HFFc6 (cell line): ENCODE measurements at places on chromosomes 2 and 18.

DNA sequence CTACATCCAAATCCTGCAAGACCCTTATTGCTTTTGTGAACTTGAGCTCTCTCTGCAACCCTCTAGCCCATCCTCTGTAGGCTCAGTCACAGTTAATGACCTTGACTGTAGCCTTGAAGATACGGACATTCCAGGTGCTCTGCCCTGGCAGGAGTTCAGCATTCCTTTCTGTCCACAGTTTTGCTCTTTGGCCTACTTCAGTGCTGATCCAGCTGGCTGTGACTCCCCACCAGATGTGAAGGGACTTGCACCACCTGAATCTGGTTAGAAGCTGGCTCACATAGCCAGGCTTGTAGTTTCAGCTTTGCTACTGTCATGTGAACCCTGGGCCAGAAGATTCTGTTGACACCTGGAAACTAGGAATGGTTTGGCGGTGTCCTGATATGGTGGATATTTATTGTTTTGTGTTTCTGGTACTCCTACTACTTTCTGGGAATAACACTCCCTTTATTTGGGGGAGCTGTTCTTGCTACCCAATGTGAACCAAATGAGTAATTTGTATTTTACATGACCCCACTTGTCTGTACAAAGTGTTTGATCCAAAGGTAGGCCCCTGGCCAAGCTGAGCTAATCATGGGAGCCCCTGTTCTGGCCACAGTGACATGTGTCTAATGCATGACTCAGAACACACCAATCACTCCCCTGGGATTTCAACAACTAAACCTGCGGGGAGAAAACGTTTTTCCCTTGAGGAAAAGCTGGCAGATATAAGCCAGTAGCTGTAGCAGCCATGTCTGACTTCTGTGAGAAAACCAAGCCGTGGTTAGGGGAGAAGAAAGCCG, 73.4 kb downstream of the CDCA7 start:
- DNase-seq = no peak

GRCh38 chr2:144438801-144439631, 80.9 kb downstream of the ZEB2 start:
- DNase-seq = no peak

DNA sequence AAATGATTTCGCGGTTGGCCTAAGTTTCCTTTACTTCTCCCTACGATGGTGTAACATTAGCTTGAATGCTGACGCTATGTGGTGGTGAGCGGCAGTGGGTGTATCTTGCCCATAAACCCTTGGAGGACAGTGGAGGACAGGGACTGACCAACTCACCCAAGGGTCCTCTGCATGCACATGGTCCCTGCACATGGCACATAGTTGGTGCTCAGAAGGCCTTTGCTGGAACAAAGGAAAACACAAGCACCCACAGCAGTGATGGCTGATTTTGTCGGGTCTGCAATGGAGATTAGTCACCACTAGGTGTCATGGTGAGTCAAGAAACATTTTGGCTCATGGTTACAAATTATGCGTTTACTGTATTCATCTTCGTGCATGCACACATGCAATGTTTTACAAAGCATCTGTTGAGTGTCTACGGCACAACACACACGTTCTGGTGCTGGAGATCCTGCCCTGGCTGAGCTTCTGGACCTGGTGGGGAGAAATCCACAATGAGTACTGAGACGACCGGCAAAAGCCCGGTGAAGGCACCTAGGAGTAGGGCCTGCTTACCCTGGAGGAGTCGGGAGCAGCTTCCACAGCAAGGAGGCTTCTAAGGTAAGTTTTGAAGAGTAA, 44.0 kb downstream of the PDCL3 start:
- DNase-seq = peak; percentile 33

DNA sequence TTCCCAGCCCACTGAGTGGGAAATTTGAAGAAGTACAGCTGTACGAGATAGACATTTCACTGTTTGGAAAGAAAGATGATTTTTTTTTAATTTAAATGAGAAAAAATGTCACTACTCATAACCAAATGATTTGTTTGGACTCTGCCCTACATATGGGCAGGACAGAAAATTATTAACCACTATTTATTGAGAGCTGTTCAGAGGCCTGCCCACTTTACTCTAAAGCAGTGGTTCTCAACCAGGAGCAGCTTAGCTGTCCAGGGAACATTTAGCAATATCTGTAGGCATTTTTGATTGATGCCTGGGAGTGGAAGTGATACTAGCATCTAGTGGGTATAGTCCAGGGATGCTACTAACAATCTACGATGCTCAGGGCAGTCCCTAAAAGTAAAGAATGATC, 13.4 kb upstream of the DTNA start:
- no peak for DNase-seq

GRCh38 chr2:205752924-205753323, 70.6 kb downstream of the NRP2 start:
- DNase-seq = no peak

DNA sequence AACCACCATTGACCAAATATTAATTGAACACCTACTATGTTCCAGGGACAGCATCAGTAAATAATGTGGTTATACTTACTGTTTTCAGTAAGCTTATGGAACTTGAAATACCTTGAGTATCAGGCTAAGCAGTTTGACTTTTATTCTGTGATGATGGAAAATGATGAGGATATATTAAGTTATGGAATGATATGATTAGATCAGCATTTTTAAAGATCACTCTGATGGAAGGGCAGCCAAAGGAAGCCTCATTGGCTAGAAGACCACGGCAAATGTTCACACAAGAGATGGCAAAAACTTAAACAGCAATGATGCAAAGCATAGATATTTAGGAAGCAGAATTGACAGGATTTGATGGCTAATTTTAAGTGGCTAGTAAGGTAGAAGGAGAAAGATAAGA, 266.9 kb upstream of the DPP10 start:
- DNase-seq = no peak

DNA sequence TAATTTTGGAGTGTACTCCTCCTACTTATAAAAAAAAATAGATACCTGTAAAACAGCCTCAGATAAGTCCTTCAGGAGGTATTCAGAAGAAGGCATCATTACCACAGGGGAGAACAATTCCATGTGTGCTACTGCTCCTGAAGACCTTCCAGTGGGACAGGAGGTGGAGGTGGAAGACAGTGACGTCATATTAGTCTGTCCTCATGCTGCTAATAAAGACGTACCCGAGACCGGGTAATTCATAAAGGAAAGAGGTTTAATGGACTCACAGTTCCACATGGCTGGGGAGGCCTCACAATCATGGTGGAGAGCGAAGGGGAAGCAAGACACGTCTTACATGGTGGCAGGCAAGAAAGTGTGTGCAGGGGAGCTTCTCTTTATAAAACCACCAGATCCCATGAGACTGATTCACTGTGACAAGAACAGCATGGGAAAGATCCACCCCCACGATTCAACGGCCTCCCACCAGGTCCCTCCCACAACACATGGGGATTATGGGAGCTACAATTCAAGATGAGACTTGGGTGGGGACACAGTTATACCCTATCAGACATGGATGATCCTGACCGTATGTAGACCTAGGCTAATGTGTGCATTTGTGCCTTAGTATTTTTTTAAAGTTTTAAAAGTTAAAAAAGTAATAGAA, 98.4 kb downstream of the NDUFA10 start:
- DNase-seq = no peak

GRCh38 chr18:54964741-54965140, 5.5 kb upstream of the CCDC68 start:
- DNase-seq = no peak

- DNase-seq = no peak
Measured at GRCh38 chr2:226639550-226639949, 160.1 kb downstream of the IRS1 start.

- peak; percentile 3 for DNase-seq
Measured at GRCh38 chr2:224646242-224646846, 61.2 kb upstream of the CUL3 start.

- DNase-seq = no peak
Measured at GRCh38 chr2:98258906-98259305, 87.3 kb upstream of the CNGA3 start.

DNA sequence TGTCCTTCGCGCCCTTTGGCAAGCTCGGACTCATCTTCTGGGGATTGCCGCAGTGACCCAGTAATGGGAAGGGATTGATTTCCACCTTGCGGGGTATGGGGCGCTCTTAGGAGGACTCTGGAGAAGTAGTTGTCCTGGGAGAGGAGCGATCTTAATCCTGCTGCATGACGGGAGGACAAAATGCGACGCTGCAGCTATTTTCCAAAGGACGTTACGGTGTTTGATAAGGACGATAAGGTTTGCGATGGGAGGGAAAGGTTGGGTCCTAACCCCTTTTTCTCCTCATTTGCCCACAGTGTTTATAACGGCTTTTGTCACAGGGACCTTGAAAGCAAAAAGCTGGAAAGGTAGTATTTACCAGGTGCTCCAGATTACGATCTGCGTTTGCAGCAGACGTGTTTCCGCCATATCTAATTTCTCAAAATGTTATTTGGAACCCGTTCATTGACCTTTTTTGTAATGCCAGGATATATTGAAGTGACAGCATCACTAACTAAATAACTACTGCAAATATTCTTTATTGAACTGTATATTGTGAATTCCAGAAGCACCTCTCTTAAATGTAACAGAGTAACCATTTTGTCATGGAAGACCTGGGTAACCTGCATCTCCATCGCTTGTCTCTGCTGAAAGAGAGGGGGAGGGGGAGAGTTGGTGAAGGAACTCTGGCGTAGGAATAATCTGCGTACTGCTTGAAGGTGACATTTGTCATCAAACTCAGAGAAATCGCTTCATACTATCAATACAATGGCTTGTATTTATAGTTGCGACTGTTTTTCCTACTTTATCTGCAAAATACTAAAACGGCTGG, 590 bp downstream of the MDH1 start:
- DNase-seq = no peak

DNA sequence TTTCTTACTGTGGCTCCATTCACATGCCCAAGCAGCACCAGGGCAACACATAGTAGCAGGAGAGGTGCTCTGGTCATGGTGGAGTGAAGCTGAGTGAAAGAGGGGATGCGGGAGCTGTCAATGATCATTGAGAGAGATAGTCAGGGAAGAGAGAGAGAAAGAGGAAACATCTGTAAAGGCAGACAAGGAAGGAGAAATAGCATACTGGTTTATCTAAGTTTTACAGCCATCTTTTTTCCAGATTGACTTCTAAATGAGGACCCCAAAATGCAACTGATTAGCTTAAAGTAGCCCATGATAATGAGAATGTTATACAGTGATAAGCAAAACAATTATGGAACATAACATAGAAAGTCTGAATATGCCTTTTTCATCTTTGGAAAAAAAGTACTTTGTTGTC, at the start of gene C2orf66:
C2orf66 (minus strand) TSS at position 96 of the 400 bp plus-strand sequence; CDS start at position 77, 19 bp downstream.
- DNase-seq = no peak

DNA sequence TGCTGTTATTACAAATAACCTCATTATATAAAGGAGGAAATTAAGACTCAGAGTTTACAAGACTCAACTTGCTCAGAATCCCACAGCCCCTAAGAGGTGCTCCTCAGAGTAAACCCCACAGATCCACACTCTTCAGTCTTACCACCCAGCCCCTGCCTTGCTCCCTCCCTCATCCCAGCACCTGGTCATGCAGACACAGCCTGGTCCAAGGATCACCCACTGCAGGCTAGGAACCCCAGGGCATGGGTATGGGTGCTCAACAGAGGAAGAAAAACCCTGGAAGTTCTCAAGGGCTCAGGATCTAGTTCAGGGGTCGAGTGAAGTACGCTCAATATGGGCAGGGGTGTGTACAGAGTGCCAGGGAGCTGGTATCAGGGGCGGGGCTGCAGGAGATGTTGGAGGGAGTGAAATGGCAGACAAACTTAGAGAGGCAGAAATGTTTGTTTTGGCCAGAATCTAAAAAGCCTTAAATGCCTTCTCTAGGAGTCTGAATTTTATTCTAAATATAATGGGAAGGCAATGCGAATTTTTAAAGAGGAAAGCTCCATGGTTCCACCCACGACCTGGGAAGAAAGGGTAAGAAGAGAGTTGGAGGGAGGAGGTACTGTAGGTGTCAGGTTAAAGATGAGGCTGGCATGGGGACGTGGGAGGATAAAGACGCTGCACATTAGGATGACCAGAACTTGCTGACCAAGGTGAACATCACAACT, 79.1 kb upstream of the MGAT4A start:
- no peak for DNase-seq

DNA sequence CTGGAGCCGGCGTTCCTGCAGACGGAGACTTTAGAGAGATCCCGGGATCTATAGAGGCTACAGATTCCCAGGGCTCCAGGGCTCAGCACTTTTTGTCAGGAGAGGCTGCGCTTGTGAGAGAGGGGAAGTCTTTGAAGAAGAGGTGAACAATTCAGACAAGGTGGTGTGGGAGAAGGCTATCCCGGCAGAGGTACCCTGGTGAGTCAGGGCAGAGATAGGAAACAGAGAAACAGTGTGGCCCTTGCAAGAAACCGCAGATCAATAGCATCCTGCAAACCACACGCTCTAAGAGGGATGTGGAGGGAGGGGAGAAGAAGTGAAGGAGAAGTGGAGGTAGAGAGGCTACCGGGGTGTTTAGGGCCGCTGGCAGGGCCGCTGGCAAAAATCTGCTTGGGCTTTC, 160.5 kb upstream of the APCDD1 start:
- DNase-seq = no peak

DNA sequence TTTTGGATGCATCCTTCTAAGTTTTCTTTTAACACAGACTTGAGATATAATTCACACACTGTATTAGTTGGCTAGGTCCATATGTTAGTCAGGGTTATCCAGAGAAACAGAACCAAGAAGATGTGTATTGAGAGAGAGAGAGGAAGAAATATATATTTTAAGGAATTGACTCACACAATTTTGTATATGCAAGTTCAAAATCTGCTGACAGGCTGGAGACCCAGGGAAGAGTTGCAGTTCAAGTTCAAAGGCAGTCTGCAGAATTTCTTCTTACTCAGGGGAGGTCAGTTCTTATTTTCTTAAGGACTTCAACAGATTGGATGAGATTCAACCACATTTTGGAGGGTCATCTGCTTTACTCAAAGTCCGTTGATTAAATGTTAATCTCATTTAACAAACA, 23.0 kb upstream of the MRO start:
- no peak for DNase-seq

DNA sequence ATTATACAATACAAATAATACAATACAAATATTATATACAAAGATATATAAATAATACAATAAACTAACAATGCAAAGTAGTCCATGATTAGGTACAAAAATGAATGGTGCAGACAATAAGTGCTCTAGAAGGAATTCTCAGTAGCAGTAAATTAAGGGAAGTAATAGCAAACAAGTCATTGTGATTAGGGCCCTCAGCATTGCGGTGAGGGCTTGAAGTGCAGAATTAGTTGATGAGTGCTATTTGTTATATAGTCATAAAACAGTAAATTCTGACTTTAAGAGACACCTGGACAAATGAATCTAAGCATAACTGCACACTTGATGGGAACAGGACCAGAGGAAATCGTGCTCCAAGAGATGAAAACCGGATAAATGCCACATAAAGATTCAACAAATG, 74.9 kb downstream of the ANKRD44 start:
- no peak for DNase-seq
